Hippocampal formation (tissue), 2 donors: ENCODE measurements at places on chromosomes 3 and 15.

DNA sequence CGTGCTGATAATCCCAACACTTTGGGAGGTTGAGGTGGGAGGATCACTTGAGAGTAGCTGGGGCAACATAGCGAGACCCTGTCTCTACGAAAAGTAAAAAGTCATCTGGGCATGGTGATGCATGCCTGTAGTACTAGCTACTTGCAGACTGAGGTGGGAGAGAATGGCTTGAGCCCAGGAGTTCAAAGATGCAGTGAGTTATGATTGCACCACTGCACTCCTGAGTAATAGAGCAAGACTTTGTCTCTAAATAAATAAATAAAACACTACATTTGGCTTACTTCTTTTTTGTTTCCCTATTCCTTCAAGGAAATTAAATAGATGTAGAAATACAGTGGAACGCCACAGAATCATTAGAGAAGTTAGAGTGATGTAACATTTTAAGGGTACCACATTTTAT lies 20.1 kb upstream of the LDHAL6B start:
- DNase-seq: no peak

- peak; percentile 68 for DNase-seq
Observed at GRCh38 chr15:43285609-43286037, 18.9 kb upstream of the TGM5 start.

GRCh38 chr3:70990185-70990584 lies 593.3 kb downstream of the FOXP1 start:
- DNase-seq: no peak

DNA sequence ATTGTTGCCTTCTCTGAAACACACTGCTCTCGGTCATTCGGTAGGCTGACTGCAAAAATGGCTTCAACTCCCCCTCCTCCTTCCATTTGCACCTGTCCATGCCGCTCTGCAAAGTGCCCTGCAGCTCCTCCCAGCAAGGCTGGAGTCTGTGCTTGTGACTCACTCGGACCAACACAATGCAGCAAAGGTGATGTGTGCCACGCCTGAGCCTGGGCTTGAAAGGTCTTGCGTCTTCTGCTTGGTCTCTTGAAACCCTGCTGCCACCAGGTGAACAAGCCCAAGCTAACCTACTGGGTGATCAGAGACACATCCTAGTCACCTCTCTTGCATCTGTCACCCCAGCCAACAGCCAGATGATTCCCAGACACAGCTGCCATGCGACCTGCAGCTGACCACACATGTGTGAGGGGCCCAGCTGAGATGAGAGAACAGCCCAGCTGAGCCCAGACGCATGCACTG lies 71.1 kb downstream of the MGLL start:
- no peak for DNase-seq

DNA sequence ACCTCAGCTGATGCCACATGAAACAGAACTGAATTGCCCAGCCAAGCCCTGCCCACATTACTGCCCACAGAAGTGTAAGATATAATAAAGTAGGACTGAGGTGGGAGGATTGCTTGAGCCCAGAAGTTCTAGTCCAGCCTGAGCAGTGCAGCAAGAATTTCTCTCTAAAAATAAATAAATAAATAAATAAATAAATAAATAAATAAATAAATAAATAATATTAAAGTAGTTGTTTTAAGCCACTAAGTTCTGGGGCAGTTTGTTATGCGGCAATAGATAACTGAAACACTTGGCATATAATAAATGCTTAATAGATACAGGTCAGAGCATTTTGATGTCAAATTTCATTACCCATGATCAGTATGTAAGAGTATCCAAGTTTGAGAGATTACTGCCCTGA lies 249.4 kb upstream of the LRRFIP2 start:
- no peak for DNase-seq

DNA sequence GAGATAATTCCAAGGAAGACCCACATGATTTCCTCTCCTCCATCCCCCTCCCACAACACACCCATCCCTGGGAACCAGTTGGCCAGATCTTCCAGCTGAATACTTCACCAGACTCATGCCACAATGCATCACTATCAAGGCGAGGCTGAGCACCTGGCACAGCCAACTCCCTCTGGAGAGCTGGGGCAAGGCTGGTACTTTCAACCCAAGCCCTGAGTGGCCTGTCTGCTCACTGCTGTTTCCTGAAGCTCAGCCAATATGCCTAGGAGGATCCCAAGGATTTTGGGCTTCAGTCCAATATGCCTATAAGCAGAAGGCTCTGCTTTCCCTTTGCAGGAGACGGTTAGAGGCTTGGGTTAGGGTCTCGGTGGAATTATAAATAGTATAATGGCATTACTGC lies 90.9 kb upstream of the NEO1 start:
- no peak for DNase-seq

GRCh38 chr15:37088436-37088835 lies 11.9 kb downstream of the MEIS2 start:
- DNase-seq: no peak

DNA sequence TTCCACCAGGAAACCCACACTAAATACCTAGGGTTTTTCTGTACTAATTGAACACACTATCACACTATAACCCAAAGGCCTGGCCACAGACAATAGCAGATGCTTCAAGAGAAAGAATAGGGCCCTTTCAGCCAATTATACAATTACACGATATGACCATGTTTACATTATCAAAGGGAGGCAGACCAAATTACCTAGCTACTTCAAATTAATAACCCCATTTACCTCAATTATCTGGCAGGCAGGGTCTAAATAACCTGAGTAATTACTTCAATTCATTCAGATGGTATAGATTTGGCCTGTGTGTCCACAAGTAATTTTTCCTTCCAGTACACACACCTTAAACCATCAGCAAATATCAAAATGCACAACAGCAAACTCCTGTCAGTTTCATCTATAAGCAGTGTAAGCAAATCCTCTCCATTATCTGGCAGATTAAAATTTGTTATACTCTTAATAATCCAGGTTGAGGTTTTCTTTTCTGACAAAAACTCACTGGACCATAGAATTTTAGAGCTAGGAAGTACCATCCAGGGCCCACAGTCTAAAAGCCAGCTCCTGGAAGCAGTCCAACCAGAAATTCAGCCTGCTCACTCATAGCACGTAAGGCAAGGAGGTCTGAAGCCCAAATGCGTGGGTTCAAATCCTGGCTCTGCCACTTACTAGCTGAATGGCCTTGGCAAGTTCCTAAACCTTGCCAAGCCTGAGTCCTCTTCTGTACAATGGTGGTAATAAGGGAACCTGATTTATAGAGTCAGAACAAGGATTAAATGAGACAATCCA lies 51.8 kb downstream of the RFTN1 start:
- no peak for DNase-seq

- no peak for DNase-seq
Observed at GRCh38 chr3:30550246-30550645, 56.2 kb upstream of the TGFBR2 start.

GRCh38 chr15:20346082-20346805 lies 195.4 kb downstream of the GOLGA6L6 start:
- DNase-seq: no peak

DNA sequence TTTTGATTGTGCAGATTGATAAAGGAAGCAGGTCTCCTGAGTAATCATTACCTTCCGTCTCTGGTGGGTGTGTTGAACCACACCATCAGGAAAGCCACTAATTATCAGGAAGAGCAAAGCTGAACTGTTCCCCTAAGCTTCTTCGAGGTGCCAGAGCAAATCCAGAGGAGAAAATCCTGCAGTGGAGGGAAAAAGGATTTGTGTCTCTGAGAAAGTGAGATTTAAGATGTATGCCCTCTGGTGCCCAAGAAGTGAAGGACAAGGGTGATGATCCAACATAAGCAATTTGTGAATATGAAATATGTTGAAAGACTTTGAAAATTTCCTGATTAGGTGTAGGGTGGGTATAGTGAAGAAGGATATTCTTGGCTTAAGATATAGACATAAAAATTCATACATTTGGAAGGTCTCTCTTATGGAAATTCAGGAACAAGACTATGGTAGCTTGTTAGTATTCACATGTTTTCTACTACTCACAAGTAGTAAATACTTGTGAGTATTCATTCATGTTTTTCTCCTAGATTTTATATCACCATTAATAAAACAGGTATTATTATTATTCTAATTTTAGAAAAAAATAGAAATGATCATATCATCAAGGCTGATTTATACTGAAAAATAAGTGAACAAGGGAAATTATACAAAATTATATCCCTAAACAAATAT lies 34.8 kb downstream of the COMMD2 start:
- DNase-seq: peak; percentile 68

DNA sequence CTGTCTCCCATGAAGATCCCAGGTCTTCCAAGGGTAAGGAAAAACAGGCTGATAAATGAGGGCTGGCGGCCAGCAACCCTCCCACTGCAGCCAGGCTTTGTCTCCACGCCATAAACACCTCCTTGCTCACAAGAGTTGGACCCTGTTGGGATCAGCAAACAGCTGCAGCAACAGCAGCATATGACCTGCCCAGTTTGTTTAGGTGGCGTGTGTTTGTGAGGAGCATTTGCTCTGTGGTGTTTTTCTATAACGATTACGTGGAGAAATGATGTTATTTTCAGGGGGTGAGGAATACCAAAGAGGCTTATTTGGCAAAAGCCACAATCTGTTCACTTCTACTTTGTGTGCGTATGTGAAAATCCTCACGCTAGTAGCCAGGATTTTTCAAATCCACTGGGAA lies 58.5 kb downstream of the RFTN1 start:
- DNase-seq: no peak

- no peak for DNase-seq
Observed at GRCh38 chr3:71453822-71454511, 129.6 kb downstream of the FOXP1 start.

DNA sequence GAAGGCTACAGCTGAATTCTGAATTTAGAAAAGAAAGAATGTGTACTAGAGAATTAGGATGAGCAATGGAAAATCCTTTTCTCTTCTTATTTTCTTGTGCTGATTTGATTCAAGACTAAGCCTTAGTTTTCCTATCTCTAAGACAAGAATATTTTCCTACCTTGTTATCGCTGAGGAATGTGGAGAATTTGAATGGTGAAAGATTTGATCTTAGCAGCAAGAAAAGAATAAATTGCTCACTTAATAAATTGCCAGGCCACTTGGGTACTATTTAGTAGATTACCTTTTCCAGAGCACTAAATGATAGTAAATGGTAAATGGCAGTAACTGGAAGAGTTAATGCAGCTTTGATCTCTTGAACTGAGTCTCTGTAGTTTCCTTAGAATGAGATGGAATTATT lies 145.7 kb upstream of the MEIS2 start:
- no peak for DNase-seq

DNA sequence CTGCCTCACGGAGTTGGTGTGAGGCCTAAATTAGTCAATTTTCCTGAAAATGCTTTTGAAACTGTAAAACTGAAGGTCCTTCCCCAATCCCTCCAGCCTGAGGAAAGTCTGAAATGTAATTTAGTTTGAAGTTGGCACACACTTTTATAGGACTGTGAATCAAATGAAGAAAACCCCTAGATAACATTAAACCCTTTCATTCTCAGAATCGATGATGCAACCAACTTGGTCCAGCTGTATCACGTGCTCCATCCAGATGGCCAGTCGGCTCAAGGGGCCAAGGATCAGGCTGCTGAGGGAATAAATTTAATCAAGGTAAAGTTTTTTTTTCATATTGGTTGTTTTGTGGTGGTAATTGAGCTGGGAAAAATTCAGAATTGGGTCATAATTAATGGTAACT lies 11.7 kb downstream of the MRPS22 start:
- peak; percentile 18 for DNase-seq

GRCh38 chr3:143450632-143451031 lies 331.1 kb downstream of the CHST2 start:
- no peak for DNase-seq

GRCh38 chr15:89383365-89384175 lies 48.9 kb upstream of the POLG start:
- DNase-seq: peak; percentile 53

DNA sequence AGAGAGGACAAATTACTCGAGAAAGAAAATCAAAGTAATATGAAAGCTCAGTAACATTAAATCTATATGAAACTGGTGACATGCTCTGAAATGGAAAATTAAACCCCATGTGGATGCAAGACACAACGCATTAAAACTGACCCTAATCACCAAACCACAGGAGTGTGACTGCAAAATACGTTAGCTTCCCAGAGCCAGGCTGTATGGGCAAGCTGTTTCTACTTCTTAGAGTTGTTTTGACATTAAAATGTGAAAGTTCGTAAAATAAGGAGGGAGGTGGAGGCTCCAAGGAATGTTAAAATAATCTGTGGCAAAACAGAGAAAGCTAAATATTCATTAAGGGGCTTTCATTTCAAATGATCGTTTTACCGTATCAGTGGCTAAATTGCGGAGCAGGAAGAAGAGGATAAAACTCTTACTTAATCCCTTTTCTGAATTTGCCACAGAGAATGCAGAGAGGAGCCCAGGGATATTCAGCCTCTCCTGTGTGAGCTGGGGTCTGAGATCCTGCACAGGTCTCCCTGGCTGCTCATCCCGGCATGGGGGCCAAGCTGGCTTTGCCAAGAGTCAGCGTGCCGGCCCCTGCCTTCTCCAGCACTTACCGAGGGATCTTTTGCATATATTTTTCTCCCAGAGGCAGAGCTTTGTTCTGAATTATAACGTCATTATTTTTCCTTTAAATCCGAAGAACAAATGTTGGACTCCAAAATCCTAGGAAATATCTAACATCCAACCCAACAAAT lies 239.8 kb upstream of the THBS1 start:
- DNase-seq: no peak

DNA sequence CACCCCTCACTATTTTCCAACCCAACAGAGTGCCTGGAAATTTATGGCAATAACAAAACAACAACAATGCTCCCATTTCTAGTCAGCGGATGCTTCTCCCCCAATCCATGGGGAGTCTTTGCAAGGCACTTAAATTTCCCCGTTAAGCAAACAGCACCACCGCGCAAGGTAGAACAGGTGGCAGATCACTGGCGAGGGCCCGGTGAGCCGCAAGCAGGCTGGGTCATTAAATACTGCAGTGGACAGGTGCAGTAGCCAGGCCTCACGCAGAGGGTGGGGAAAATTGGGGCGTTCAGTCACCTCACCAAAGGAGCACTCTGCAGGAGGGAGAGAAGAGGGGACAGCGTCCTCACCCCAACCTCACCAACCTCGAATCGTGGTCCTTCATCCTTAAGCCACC lies 147.5 kb downstream of the NTRK3 start:
- DNase-seq: no peak

DNA sequence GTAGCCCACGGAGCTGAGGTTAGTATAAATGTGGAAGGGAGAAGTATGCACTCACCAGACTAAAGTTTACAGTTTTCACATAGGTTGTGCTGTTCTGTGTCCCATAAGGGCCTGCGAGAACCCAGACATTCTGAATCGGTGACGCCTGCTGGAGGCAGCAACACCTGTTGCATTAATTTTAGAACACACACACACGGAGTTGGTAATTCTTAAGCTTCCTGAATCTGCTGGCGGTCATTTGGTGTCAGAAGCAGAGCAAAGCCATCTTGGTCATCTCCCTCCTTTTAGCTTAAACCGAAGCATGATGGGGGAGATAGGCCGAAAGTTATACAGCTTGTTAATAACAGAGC lies 41.1 kb upstream of the AP3B2 start:
- DNase-seq: no peak

- DNase-seq: no peak
Observed at GRCh38 chr3:43171748-43172147, 65.9 kb upstream of the POMGNT2 start.
